ENCODE measurements at places on chromosomes 5 and 9.
A peak's percentile ranks its signal among the peaks of the same experiment; 100 is the strongest.

- no peak for DNase-seq
Measured at GRCh38 chr5:112906637-112907036, 15.4 kb downstream of the REEP5 start.

DNA sequence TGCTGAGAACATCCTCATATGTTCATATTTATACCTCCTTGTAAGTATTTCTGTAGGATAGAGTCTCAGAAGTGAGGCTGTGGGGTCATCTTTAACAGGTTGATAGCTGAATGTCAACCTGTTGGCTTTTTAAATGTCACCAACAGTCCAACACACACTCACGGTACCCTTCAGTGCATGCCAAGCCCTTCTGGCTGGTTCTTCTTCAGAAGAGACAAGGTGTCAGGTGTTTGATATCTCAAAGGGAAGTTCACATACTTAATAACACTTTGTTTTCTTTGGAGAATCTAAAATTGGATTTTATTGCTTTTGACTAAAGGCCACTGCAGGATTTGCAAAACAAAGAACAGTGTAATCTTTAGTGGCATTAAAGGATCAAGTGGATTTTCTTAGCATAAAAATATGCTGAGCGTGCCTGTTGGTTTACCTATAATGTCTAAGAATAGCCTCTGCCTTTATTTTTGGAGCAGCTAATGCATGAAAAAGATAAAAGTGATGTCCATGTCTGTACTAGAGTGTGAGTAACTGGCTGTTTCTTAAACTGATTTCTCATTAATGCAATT, 58.2 kb downstream of the RGS3 start:
- DNase-seq, result peak; percentile 42

GRCh38 chr5:33260098-33260497, 180.7 kb upstream of the TARS1 start:
- DNase-seq, result no peak

- DNase-seq, result no peak
Measured at GRCh38 chr9:85895685-85896084, 45.3 kb upstream of the NAA35 start.

GRCh38 chr5:37477426-37477825, 98.3 kb downstream of the WDR70 start:
- DNase-seq, result no peak

DNA sequence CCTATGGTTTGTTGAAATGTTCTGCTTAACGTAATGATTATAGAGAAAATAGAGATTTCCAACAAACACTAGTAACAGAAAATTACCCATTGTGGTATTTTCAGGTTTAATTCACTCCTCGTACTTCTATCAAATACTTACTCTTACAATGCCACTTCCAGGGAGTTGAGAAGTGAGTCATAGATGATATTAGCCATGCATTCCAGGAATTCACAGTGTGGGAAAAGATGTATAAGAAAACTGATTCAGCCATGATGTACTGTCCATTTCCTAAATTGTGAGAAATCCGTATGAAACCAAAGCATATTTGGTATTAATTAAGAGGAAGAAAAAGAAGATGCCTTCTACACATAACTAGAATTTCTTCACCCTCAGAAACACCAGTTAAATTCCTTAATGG, 1854.6 kb upstream of the WWC1 start:
- DNase-seq, result no peak

GRCh38 chr5:110965773-110966581, 105.5 kb upstream of the TSLP start:
- DNase-seq, result peak; percentile 22

GRCh38 chr9:95753762-95754465, 121.6 kb upstream of the ERCC6L2 start:
- no peak for DNase-seq

DNA sequence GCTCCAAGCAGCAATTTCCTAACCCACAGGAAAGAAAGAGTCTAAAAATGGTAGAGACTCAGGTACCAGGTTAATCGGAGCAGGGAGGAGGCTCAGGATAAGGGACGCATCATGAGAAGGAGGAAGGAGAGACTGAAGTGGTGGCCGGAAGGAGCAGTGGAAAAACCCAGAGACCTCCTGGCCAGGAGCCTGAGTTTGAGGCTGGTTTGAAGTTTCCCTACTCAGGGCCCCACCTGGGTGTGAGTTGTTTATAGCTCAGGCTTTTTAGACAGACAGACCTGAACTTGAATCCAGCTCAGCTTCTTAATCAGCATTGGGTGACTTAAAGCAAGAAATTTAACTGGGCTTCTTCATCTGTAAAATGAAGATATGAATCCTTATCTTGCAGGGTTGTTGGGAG, 11.9 kb upstream of the AQP7 start:
- no peak for DNase-seq

DNA sequence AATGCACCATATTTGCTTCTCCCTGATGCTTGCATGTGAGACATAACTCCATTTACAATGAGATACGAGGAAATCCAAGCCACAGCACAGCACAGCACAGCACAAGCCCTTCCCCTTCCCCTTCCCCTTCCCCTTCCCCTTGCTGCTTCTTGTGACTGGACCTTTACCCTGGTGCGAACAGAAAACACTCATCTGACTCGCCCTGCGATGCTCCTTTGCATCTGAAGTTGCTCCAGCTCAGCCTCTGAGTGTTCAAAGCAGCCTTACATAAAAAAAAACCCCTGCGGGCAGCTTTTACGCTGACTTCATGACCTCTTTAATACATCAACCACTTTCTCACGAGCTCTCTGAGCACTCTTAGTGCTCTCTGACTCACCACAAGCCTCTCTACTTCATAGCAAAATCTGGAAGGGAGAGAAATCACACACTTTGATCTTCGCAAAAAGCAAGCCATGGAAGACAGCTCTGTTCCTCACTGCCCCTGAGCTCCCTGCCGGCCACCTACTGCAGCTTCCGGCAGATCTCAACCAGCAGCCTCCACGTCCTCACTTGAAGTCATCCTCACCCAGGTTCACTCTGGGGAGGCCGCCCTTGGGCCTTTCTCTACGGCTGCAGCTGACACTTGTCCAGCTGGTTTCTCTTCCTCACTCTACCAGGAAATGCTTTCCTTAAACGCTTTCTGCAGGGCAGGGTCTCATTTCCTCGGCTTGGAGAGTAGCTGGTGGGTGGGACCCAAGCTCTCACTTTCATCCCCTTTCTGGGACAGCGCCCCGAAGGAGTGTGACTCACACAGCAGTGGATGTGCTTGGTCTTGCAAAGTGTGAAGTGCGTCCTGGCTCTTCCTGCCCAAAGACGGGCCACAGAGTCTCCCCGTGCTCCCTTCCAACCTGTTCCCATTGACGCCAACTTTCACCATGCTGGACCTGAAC, 5.3 kb downstream of the SLC34A1 start:
- DNase-seq, result no peak

DNA sequence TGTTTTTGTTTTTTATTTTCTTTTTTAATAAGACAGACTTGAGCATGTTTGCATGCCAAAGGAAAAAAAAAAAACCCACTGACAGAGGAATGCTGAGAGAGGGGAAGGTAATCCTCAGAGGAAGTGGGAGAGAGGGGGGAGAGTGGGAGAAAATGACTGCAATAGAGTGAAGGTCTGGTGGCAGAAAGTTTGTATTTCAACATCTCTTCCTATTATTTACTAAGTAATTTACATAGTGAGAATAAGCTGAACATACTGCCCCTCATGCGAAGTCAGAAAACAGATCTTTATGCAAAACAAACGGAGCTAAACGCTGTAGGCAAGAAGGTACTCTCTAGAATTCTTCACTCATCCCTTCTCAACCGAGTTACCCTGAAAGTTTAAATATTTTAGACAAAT, 45.0 kb downstream of the ELL2 start:
- no peak for DNase-seq

- no peak for DNase-seq
Measured at GRCh38 chr5:128328446-128328845, 209.6 kb downstream of the FBN2 start.

GRCh38 chr5:149646564-149646963, 65.3 kb downstream of the ARHGEF37 start:
- DNase-seq, result peak; percentile 85

GRCh38 chr5:165333623-165334022, 1828.2 kb downstream of the MAT2B start:
- DNase-seq, result no peak

GRCh38 chr5:81164476-81164875, 68.6 kb upstream of the CKMT2 start:
- no peak for DNase-seq

DNA sequence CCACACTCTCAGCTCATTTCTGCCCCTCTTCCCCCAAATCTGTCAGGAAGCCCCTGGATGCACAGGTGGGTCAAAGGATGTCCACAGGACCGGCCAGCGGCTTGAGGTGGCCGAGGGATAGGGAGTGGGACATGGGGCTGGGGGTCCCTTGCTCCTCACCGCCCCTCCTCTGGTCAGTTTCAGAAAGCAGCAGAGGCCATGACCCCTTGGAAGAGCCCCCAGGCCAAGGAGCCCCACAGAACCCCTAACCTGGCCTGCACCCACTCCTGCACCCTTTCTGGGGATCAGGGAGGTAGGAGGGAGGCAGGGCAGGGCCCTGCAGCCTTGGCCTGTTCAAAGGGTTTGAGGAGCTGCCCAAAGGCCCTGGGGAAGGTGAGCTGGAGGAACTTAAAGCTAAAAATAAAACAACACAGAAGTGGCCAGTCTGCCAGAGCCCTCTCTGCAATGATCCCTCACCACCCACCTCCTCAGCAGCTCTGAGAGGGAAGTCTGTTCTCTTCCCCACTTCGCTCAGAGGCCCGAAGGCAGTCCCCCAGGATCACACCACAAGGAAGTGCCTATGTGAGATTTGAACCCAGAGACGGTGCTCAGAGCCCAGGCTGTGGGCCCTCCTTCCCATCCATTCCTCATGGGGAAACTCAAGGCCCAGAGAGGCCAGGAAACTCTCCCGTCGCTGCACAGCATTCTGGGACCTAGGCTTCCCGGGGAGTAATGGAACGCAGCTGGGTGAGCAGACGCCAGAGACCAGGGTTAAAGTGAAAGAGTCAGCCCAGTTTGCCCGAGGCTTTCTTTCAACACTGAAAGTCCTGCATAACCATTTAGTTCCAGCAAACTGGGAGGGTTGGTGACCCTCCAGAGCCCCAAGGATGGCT, 910 bp downstream of the ENG start:
- DNase-seq, result no peak

DNA sequence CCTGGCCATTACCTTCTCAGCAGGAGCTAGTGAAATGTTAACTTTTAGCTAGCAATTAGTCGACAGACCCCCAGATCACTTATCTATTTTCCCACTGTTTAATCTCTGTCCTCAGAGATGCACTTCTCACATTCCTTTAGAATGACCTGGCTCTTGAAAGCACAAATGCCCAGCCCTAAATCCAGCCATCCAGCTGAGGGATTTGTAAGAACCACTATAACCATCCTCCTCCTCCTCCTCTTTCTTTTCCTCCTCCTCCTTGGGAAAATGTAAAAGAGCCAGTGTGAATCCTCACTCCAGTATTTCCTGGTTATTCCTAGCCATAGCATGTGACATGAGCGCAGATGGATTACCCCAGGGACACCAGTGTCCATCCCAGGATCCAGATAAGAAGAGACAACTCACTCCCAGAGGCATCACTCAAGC, 124.3 kb downstream of the ENC1 start:
- no peak for DNase-seq

GRCh38 chr5:110115503-110115902, 425.8 kb downstream of the MAN2A1 start:
- DNase-seq, result no peak

DNA sequence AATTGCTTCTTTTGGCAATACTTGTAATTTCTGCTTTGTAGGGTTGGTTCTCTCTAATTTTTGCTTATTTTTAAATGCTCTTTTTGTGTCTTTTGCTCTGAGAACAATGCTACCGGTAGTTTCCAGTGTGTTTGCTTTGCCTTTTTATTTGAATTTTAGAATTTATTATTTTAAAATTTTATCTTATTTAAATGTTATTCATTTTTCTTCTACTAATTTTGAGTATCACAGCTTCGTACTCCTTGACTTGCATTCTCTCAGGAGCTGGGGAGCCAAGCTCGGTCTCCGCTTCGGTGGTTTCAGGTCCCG, 45.9 kb downstream of the ANXA2R start:
- no peak for DNase-seq

- DNase-seq, result no peak
Measured at GRCh38 chr5:142874540-142874939, 104.4 kb downstream of the ARHGAP26 start.

- peak; percentile 78 for DNase-seq
Measured at GRCh38 chr5:141349917-141350619, at the start of gene PCDHGB1. PCDHGB1 (plus strand) TSS chr5:141350099; CDS start chr5:141350261, 162 bp downstream.

- no peak for DNase-seq
Measured at GRCh38 chr5:135341016-135341666, 57.9 kb downstream of the MACROH2A1 start.

DNA sequence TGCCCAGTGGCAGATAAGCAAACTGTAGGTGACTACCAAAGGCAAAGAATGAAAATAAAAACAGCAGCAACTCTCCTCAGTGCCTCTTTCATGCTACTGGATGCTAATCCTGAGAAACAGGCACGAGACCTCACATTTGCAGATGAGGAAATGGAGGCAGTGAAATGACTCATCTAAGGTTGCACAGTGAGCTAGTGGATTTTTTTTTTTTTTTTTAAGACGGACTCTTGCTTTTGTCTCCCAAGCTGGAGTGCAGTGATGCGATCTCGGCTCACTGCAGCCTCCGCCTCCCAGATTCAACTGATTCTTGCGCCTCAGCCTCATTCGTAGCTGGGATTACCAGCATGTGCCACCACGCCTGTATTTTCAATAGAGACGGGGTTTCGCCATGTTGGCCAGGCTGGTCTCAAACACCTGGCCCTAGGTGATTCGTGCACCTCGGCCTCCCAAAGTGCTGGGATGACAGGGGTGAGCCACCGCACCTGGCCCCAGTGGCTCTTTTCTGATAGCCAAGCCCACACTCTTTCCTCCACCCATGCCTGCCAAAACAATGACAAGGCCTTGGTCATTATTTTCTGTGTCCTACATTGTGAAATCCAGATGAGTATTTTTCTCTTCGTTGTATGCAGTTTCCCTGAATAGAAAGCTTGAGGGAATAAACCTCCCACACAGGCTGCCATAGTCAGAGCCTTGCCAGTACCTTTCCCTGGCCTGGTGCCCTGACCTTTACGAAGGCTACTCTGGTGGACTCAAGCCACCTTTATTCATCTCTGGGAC, 19.2 kb downstream of the DOCK2 start:
- no peak for DNase-seq

GRCh38 chr9:98290411-98290810, 35.0 kb upstream of the TBC1D2 start:
- no peak for DNase-seq

DNA sequence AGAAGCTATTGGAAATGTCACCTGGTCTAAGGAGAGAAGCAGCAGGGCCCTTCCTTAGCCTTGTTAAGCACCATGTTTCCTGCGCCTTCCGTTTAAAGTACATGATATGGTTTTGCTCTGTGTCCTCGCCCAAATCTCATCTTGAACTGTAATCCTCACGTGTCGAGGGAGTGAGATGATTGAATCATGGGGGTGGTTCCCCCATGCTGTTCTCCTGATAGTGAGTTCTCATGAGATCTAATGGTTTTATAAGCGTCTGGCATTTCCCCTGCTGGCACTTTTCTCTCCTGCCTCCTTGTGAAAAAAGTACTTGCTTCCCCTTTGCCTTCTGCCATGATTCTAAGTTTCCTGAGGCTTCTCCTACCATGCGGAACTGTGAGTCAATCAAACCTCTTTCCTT, 49.7 kb downstream of the PRDM6 start:
- peak; percentile 59 for DNase-seq

GRCh38 chr5:79837761-79838551, 148.3 kb downstream of the CMYA5 start:
- DNase-seq, result no peak

- DNase-seq, result no peak
Measured at GRCh38 chr5:145989428-145989827, 53.0 kb downstream of the SH3RF2 start.

- DNase-seq, result no peak
Measured at GRCh38 chr5:1889321-1890065, 6.8 kb upstream of the IRX4 start.
